IPS-NIHi11 (cell line): ENCODE measurements at places on chromosomes 11 and 22.

DNA sequence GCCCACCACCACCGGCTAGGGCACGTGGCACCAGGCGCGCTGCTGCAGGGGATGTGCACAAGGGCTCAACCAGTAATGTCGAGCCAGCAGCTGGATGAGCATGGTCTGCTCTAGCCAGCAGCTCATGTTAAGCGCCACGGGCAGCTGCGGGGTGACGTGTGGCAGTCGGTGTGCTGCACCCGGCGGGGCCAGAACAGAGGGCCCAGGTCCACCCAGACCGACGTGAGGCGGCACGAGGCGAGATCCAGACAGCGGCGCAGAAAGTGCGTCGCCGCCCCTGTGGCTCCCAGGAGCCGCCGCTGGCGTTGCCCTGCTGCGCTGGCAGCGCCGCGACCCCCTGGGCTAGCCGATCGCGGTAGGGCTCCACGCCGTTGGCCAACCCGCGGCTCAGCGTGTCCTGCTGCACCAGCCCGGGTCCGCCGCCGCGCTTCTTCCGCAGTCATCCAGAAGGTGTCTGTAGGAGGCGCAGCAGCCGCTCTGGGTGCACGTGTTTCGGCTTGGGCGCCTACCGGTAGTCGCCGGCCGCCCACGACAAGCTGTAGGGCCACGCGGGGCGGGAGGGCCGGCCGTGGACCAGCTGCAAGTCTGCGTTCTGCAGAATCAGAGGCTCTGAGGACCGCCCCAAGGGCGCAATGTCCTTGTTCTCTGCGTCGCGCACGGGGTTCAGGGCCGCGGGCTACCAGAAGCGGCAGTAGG lies 4.6 kb upstream of the GALR3 start:
- DNase-seq, result peak; percentile 68

DNA sequence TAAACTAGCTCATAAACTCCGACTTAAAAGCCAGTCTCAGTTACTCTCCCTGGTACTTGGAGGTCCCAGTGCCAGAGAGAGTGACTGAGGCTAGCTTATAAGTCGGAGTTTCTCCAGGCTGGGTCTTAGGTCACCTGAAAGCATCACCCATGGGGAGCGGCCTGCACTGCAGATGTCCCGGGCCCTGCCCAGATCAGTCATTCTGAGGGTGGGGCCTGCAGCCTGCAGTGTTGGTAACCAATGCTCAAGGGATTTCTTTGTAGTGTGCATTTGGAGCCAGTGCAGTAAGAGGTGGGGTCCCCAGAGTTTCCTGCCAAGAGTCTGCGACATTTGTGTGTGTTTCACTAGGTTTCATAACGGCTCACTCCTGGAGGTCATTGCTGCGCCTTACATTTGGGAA lies 14.8 kb downstream of the TAB1 start:
- DNase-seq, result no peak

DNA sequence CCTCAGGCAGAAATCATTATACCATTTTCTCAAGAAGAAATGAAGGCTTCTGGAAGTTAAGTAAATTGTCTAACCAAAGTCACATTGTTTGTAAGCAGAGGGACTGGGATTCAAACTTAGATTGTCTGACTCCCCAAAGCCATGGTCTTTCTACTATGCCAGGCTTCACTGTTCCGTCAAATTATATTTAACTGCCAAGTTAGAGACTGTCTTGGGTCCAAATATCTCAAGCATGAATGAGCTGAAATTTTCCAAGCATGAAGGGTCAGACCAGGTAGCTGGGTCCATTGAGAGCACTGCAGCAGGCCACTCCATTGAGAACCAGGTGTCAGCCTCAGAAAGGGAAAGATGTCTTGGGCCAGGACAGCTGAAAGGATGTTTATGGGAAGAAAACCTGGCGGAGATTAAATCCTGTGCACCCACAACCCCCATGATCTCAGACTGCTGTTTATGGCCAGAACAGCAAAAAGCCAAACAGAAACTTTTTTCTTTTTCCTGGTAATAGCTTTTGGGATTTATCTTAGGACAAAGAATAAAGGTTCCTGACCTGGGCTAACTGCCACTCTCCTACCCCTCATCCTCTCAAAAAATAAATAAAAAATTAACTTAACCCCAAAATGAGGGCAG lies 612.3 kb downstream of the INSC start:
- no peak for DNase-seq

- DNase-seq, result no peak
These were observed 6.7 kb upstream of the DNAJB13 start for GRCh38 chr11:73944085-73944484.

DNA sequence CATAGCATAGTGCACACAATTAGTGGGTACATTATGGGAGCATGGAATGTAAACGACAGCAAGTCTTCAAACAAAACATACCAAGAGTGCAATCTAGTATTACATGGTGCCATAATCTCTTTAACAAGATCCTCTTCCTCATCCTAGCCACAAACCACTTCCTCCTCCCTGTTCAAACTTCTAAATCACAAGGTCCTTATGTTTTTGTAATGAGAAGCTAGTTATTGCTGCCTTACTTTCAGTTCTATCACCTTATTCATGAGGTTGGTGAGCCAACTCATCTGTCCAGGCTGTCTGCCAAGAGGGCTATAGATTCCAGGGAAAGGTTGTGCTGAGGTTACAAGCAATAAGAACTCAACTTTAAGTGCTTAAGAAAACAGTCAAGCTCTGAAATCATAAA lies 195.4 kb upstream of the ARHGAP20 start:
- DNase-seq, result no peak

- no peak for DNase-seq
These were observed 301.3 kb downstream of the DDX10 start for GRCh38 chr11:108966206-108966605.

GRCh38 chr11:119237515-119237914 lies 31.4 kb downstream of the CBL start:
- no peak for DNase-seq

- no peak for DNase-seq
These were observed 35.7 kb downstream of the DAGLA start for GRCh38 chr11:61715867-61716266.

DNA sequence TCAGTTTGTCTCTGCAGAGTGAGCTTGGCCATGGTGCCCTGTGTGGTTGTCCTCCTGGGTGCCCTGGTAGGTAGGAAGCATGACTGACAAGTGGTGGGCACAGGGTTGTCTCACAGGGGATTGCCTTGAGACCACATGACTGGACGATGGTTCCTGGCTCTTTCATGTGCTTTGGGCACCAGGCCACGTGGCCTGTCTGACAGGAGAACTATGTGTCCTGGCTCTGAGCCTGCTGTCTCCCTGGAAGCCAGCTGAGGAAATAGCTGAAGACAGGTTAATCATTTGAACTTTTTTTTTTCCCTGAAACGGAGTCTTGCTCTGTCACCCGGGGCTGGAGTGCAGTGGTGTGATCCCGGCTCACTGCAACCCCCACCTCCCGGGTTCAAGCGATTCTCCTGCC lies 93.2 kb downstream of the LDLRAD3 start:
- no peak for DNase-seq

DNA sequence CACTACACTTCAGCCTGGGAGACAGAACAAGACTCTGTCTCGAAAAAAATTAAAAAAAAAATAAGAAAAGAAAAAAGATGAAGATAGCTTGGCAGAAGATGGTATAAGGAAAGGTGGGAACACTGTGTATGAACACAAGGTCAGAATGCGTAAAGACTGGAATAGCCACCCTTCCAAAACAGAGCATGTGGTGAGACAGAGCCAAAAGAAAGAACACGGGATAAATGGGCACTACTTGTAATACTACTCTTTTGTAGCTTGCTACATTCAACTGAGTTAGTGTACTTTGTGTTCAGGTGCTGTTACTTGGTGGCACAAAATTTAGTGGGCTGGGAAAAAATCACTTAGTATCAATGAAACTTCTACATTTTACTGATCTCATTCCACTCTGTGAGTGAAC lies 628.6 kb upstream of the KIRREL3 start:
- DNase-seq, result no peak

GRCh38 chr11:112932593-112932992 lies 28.6 kb upstream of the NCAM1 start:
- DNase-seq, result no peak

- no peak for DNase-seq
These were observed 98.1 kb downstream of the GAB2 start for GRCh38 chr11:78319453-78319955.

GRCh38 chr11:107482234-107482633 lies 24.6 kb upstream of the CWF19L2 start:
- no peak for DNase-seq

GRCh38 chr22:42907404-42908373 lies 50.6 kb upstream of the ARFGAP3 start:
- DNase-seq, result no peak

DNA sequence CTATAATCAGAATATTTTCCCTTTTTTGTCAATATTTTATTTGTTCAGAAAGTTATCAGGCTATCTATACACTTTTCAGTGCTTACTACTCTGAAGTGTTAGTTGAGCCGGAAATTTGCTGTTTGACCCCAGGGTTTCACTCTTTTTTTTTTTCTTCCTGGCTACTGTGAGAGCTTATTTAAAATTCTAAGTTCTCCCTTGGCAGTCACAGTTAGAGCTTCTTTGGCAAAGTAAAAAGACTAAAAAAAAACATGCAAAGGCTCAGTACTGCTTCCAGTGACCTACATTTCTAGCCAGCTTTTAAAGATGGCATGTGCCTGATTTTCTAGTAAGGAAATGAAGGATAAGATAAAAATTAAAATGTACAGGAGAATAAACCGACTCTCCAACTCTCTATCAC lies 48.4 kb downstream of the ELP4 start:
- no peak for DNase-seq

DNA sequence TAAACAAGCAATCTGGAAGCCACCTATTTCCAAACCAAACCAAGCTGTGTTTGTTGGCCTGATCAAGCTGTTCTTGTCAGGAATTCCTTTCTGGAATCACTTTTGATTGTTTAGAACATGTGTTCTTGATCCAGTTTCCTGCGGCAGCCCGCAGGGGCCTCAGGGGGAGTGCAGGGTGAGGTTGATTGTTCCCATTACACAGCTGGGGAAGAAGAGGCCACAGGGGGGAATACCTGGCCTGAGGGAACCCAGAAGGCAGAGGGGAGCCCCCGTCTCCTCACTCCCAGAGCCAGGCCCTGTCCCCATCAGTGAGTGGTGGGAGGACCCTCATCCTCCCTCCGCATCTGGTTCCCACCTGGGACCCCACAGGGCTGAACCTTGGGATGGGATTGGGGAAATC lies 4.2 kb downstream of the MRGPRD start:
- no peak for DNase-seq

GRCh38 chr11:2211113-2211971 lies 39.7 kb upstream of the TH start:
- no peak for DNase-seq

DNA sequence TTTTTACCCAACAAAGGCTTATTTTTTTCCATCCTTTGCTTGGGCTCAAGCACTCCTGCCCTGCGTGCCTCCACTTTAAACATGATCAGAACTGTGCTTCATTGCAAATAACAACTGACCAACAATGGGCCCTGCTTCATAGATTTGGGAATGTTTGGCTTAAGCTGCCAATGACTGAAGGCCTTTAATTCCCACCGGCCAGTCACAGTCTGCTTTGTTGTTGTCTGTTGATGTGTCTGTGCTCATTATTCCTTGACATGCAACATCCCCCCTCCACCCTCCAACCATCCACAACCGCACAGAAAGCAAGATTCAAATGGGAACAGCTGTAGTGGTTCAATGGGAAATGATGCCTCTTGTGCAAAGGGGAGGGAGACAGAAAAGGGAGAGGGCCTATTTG lies 23.0 kb downstream of the PAX6 start:
- DNase-seq, result no peak

GRCh38 chr11:66277471-66278362 lies at the start of gene CNIH2:
Gene CNIH2, plus strand, starts transcription at chr11:66278175. Its CDS starts 282 bp downstream, at chr11:66278457.
- peak; percentile 92 for DNase-seq

DNA sequence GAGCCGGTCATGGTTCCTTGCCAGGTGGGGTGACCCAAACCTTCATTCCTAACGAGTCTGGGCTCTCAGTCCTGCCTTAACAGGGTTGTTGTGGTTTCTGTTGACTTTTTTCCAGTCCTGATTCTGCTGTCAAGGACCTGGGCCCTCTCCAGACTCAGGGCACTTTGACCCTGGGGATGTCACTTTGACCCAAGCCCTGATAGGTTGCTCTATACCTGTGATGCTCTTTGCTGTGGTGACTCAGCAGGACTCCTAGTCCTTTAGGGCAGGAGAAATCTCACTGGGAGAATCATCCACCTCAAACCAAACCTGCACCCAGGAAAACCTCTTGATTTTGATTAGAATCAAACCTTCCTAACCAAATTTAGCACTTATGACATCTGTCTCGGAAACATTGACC lies 20.5 kb upstream of the MPPED1 start:
- DNase-seq, result no peak

GRCh38 chr22:27877501-27877900 lies 41.6 kb downstream of the PITPNB start:
- no peak for DNase-seq
